ENCODE measurements at places on chromosomes 7 and 10. TPM values are rescaled to one million over a fixed set of nuclear protein-coding genes. Genes with fewer than 3 reads are reported as not detected.

Gene TAS2R4
- total RNA-seq: 5.6 TPM

Gene BTBD16
- 0.16 TPM for total RNA-seq

Gene TIMM23
- total RNA-seq: 56.0 TPM

Gene NT5C2
- total RNA-seq: 259 TPM

Gene NME8
- not detected for total RNA-seq

Gene HPSE2
- 0.33 TPM for total RNA-seq

Gene UROS
- 55.3 TPM for total RNA-seq

Gene MOSPD3
- total RNA-seq: 10.0 TPM

Gene ZNF425
- total RNA-seq: 6.7 TPM

Gene TMEM273
- 11.9 TPM for total RNA-seq

Gene SLC18A3
- total RNA-seq: 1.3 TPM

Gene SMKR1
- total RNA-seq: 1.3 TPM

Gene UPK3B
- total RNA-seq: 0.99 TPM

Gene TRIM74
- not detected for total RNA-seq

Gene PNLIPRP2
- not detected for total RNA-seq

Gene ACBD5
- 58.5 TPM for total RNA-seq

Gene CNNM2
- 29.4 TPM for total RNA-seq

Gene COG5
- total RNA-seq: 168 TPM

Gene MEOX2
- 19.1 TPM for total RNA-seq

Gene CYP2E1
- total RNA-seq: 3.4 TPM

Gene HTR7
- 1.2 TPM for total RNA-seq

Gene MRC1
- total RNA-seq: 9.5 TPM

Gene HMX2
- not detected for total RNA-seq

Gene INMT
- total RNA-seq: 3.2 TPM

Gene ABCB4
- total RNA-seq: 4.6 TPM

Gene TFR2
- total RNA-seq: 6.2 TPM

Gene ADAMTS14
- 5.2 TPM for total RNA-seq

Gene GSTO2
- 4.3 TPM for total RNA-seq

Gene DDX56
- total RNA-seq: 59.4 TPM

Gene OPALIN
- total RNA-seq: not detected

Gene LBX1
- total RNA-seq: not detected

Gene ZCCHC24
- 17.9 TPM for total RNA-seq

Gene CADPS2
- 29.2 TPM for total RNA-seq

Gene TRIM4
- total RNA-seq: 38.9 TPM

Gene NCF1
- 1.6 TPM for total RNA-seq

Gene FAM13C
- 39.7 TPM for total RNA-seq

Gene VWDE
- 1.4 TPM for total RNA-seq

Gene NYAP1
- total RNA-seq: 6.0 TPM

Gene C10orf90
- 1.5 TPM for total RNA-seq

Gene PILRA
- total RNA-seq: 1.8 TPM

Gene LEP
- not detected for total RNA-seq

Gene ADGRA1
- 5.4 TPM for total RNA-seq

Gene LIPM
- not detected for total RNA-seq

Gene GNG11
- total RNA-seq: 17.9 TPM

Data from camera-type eye (tissue), 1 donor.